HS-27A (cell line): ENCODE measurements at places on chromosomes 1 and 21.
A peak's percentile ranks its signal among the peaks of the same experiment; 100 is the strongest.

GRCh38 chr1:61051719-61052394, 30.5 kb upstream of the NFIA start:
- no peak for DNase-seq

DNA sequence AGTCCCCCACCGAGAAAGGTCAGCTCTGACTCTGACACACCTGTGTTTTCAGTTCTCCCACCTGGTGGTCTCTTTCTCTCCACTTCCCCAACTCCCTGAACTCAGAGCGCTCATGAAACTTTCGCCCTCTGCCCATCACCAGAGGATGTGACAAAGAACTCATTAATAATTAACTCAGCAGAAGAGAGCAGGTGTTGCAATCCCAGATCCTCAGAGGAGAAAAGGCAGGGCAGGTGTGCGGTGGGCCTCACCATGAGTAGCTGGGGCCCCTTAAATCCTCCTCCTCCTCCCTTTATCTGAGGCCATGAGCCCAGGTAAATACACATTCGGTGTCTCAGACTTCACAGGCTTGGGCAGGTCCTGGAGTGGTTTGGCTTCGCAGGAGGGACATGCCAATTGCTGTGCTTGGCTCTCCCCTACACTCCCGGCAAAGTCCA, 1.7 kb upstream of the LAMB3 start:
- DNase-seq = no peak

GRCh38 chr21:45241357-45241756, 46.3 kb downstream of the POFUT2 start:
- no peak for DNase-seq

GRCh38 chr1:7655354-7655753, 115.7 kb upstream of the VAMP3 start:
- no peak for DNase-seq

- no peak for DNase-seq
Observed at GRCh38 chr1:84159533-84160240, 15.6 kb downstream of the PRKACB start.

- DNase-seq = no peak
Observed at GRCh38 chr1:231806623-231807495, 180.3 kb downstream of the DISC1 start.

DNA sequence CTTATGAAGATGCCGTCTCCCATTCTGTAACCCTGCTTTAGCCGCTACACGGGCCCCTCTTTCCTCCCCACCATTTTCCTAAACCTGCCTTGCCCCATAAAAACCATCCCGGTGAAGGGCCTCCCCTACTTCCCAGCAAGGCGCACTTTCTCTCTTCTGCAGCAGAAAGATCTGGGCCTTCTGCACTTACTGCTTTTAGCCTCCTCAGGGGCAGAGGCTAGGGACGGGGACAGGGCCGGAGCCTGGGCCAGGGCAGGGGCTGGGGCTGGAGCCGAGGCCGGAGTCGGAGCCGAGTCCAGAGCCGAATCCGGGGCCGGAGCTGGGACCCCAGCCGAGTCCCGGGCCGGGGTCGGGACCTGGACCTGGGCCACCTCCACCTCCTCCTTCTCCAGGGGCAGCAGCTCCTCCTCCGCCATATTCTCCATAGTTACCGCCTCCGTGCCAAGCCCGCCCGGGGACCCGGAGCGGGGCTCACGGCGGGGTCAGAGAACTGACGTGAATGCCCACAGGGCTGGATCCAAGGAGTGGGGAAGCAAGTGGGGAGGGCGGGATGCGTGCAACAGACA, 382 bp downstream of the TRMT1L start:
- DNase-seq = no peak

DNA sequence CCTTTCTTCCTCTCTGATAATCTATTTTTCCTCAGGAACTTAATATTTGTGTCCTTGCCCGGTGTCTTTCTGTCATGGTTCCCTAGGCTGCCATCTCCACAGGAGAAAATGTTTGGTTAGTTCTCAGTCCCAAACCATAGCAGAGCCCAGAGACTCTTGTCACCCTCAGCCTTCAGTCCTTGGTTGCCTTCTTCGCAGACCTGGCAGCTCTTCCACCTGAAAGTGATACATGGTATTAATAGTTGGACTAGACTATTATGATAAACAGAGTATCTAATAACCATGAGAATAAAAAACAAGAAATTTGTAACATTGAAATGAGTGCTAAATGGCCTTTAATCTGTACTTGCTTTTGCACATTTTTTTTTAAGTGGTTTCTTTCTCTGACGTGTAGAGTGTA, 26.5 kb downstream of the PTBP2 start:
- no peak for DNase-seq

- no peak for DNase-seq
Observed at GRCh38 chr1:3000214-3000613, 21.1 kb upstream of the ACTRT2 start.

DNA sequence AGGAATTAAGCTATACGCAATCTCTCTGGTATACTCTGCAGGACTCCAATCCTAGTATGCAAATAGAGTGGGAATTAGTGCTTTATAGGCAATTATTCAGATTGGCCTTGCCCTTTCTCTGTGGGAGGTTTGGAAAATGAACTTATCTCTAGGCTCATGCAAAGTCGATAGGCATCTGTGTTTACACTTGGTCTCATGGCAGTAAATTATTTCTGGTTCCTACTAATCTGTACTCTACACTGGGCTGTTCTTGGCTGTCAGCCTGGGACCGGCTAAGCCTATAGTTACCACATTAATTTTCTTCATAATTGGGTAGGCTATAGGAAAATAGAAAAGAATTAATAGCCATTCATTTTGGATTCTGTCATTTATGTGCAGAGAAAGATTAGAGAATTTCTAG, 544.6 kb downstream of the AMY1C start:
- no peak for DNase-seq

- DNase-seq = no peak
Observed at GRCh38 chr1:234062166-234062565, 157.7 kb downstream of the SLC35F3 start.

DNA sequence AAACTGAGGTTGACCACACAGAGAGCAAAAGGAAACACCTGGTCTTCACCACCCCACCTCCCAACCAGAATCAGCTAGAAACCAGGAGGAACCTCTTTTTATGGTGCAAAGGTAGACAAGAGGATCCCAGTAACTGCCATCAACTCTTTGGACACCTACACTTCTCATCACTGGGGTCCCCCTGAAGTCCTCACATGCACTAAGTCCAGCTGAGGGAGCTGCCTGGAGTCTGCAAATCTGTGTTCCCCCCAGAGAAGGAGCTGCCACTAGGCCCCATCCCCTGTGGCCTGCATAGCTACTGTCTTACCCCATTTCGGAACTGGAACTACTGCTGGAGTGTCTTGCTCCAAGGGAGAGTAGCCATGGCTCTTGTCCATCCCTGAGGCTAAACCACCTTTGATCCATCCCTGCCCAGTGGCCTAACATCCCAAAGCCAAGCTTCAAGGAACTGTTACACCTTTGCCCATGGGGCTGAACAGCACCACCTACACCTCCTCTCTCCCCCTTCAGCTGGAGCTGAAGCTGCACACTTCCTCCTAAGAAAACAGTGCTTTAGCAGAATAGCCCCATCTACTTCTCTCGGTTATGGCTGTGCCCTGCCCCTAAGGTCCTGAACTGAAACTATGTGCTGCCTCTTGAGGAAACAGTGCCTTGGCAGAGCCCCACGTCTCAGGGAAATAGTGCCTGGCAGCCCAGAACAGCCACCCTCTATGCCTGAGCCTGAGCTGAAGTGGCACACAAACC, 85.4 kb upstream of the CD53 start:
- DNase-seq = no peak

GRCh38 chr1:36790191-36790590, 244.1 kb downstream of the GRIK3 start:
- DNase-seq = no peak

DNA sequence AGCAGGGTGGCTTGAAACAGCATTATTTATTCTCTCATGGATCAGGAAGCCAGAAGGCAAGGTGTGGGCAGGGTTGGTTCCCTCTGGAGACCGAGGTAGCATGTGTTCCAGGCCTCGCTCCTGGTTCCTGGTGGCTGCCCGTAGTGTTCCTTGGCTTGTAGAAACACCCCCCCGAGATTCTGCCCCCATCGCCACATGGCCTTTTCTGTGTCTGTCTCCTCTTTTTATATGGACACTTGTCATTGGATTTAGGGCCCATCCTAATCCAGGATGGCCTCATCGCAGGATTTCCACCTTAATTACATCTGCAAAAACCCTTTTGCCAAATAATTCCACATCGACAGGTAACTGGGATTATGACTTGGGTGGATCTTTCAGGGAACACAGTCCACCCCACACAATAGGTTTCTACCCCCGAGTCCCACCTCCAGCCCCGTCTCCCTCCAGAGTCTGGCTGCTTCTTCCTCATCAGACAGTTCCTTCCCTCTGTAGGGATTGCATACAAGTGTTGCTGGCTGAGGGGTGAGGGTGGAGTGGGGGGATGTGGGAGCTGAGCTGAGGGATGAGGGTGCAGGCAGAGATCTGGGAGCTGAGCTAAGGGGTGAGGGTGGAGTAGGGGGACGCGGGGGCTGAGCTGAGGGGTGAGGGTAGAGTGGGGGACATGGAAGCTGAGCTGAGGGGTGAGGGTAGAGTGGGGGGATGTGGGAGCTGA, 12.3 kb upstream of the NPHP4 start:
- no peak for DNase-seq

DNA sequence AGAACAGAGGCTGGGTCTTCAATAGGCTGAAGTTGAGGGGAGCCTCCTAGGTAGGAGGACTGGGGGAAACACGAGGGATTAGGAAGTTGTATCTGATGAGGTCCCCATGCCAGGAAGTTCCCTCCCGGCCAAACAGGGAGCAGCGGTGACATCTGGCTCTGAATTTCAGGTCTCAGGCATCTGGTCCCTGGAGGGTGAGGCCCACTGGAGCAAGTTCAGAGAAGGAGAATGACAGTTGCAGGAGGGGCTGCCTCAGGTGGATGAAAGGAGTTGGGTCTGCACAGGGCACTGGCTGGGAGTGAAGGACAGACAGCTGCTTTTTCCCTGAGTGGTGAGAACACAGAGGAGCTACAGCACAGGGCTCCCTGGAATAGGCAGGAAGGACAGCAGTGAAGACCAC, 9.1 kb downstream of the TMEM9 start:
- no peak for DNase-seq

- DNase-seq = no peak
Observed at GRCh38 chr1:8342325-8342724, 24.4 kb downstream of the SLC45A1 start.

DNA sequence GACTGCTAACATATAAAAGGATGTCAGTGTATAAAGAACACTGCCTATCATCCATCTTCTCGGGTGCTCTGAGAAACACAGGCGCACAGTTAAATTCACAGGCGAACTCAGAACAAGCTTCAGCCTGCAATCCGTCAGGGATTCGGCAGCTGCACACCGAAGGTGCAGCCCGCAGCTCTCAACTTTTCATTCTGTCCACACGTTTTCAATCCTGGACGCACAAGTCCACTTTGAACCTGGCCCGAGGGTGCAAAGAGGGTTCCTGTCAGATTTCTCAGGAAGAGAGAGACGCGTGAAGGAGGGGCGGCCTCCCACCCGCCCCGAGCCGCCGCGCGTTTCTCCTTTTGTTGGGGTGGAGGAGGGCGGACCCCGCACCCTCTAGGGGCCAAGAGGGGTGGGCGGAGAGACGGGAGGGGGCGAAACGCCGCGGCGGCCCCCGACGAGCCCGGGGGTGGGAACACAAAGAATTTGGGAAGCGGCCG, 724 bp downstream of the DOCK7 start:
- DNase-seq = no peak

GRCh38 chr1:59323879-59324278, 27.0 kb downstream of the FGGY start:
- no peak for DNase-seq

- no peak for DNase-seq
Observed at GRCh38 chr1:23129846-23130245, 38.8 kb downstream of the LUZP1 start.

GRCh38 chr21:34569381-34569979, 45.4 kb downstream of the RCAN1 start:
- DNase-seq = no peak

- DNase-seq = no peak
Observed at GRCh38 chr1:239926184-239926583, 165.5 kb upstream of the FMN2 start.

DNA sequence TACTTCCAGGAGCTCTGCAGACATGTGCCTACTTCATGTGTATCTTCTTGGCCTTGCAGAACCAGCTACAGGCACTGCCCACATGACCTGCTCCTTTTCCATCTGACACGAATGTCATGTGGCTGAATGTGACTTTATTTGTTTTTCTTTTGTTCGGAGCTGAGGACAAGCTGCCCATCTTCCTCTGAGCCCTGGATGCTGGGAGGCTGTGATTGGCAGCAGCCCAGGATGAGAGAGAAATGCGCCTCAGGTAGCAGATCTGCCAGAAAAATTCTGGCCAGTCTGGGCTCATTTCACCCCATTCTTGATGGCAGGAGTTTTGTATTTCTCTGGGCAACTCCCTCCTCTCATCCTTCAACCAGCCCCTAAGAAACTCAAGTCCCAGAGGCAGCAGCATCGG, 372.0 kb downstream of the RPS6KC1 start:
- DNase-seq = no peak

- DNase-seq = no peak
Observed at GRCh38 chr1:23722652-23723051, 20.6 kb upstream of the ELOA start.

DNA sequence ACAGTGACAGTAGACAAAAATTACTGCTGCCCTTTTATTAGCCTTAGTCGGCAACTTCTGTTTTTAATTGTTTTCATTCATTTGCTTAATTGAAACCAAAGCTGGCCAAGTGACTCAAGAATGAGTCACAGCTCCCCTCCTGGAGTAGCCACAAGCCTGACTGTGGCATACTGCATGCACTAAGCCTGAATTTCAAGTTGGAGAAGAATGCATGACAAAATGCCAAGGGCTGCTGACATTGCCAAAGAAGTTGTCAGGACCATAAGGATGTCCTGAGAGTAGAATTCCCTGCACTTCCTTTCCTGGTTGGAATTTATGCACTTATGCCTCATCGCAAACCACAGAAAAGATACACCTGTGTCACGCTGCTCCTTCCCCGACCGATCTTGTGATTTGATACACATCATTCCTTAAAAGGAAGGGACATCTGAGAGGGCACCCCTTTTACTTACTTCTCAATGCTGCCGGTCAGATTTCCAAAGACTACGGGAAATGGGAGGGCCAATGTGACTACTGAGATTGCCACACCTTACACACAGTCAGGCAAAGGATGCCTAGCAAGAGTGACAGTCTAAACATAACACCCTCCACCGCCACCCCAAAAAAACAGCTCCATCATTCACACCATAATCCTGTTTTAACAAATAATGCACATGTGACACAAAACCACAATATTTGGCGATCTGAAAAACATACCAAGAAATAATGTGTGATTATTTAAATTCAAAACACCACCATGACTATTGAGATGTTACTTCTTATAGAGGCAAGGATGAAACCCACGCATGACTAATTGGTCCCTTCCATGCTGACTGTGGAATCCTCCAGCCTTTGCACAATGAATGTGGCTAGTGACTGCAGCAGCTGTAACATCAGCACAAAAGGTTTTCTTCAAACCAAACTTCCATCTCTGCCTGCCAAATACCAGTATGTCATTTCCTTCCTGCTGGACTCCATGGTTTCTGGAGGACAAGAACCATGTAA, 28.2 kb downstream of the VAV3 start:
- DNase-seq = peak; percentile 24
